Jurkat, Clone E6-1 (cell line): ENCODE measurements at places on chromosomes 12 and 14.

DNA sequence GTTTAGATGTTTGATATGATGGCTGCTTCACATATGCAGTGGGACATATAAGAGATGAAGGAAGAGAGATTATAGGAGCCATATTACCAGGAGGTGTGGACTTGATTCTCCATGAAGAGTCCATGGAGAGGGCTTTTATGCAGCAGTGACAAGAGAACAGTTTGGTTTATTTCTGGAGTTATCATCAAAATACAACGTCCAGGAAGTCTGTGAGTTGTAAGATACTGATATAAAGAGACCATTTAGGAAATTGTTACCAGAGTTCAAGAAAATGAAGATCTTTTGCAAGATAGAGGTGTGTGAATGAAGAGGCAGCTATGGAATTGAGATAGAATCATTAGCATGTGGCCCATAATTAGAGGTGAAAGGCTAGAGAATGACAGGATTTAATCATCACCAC is 431.7 kb downstream of the NPAS3 start:
- DNase-seq = no peak

GRCh38 chr12:10136637-10137205 is 6.7 kb upstream of the CLEC7A start:
- no peak for DNase-seq

GRCh38 chr14:102464846-102465341 is 44.7 kb downstream of the ANKRD9 start:
- no peak for DNase-seq

DNA sequence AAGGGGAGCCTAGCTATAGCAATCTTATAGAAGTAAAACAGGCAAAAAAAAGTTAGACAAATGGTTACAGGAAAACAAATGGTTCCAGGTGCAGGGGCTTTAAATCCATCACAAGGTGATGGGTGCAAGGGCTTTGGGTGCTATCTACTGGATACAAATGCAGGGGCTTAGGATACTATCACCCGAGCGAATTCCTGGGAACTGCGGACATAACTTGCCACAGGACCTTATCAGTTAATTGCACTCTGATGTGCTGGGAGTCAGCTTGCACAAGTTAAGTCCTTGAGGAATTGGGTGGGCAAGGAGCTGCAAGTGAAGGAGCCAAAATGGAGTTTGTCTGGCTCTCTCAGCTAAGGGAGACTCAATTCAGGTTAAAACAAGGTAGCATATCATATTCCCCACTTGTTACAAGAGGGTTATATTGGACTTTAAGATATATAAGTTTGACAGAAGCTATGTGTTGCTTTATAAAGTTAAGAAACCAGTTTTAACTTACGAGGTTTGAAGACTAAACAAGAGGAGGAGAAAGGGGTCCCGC is 115.0 kb upstream of the PZP start:
- DNase-seq = no peak

DNA sequence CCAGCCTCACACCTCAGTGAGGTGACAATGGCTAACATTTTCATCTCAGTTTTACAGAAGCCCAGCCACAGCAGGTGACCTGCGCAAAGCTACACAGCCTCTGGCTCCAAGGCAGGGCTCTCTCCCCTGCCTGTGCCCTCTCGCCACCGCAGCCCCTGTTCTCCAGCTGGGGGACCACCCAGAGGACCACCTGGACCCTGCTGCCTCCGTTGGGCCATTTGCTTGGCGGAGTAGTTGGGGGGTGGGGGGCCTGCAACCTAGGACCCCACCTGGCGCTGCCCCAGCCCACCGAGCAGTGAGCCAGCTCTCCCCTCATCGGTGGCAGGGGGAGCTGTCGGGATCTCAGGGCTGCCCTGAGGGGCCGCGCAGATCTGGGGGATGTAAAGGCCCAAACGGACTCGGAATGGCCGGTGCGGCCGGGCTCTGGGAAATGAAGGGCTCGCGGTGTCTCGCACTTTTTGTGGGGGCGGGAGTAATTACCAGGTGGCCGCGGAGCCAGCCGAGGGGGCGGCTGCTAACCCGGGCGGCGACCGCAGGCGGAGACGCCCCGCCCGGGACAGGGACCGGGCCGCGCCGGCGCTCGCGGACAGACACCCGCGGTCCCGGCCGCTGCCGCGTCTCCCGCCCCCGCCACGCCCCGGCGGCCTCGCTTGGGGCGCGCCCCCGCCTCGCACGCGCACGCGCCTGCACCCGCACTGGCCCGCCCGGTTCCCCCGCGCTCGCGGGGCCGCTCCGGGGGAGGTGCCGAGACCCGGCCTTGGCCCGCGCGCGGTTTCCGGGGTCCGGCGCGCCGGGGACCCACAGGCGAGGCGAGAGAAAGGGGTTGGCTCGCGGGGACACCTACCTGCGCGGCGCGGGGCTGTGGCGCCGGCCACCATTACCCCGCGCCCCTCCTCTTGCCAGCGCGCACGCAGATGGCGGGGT is 8.6 kb upstream of the GPR68 start:
- no peak for DNase-seq

GRCh38 chr12:56243731-56244181 is 13.9 kb downstream of the SLC39A5 start:
- no peak for DNase-seq

DNA sequence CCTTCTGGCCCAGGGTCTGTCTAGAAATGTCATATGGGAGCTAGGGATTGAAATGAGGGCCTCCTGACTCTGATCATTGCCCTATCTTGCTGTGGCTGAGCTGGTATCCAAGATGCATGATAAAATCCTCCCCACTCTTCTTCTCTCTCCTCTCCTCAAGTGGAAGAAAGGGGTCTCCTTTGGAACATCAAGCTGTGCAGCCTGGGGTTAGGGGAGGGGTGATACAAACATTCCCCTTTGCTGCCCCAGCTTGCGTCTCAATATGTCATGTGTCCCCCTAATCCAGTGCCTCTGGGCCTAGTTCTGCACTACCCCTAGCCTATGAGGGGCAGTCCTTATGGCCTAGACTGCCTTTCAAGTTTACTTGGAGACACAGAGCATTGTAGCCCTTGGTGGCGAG is 8.5 kb downstream of the RDH16 start:
- DNase-seq = no peak

GRCh38 chr14:67187826-67188225 is 1.4 kb upstream of the GARIN2 start:
- DNase-seq = no peak

GRCh38 chr12:33514893-33515292 is 75.3 kb upstream of the SYT10 start:
- DNase-seq = no peak

- no peak for DNase-seq
These were observed 12.4 kb downstream of the TSPAN9 start for GRCh38 chr12:3089588-3089987.
